ENCODE measurements at places on chromosomes 11 and 22.

DNA sequence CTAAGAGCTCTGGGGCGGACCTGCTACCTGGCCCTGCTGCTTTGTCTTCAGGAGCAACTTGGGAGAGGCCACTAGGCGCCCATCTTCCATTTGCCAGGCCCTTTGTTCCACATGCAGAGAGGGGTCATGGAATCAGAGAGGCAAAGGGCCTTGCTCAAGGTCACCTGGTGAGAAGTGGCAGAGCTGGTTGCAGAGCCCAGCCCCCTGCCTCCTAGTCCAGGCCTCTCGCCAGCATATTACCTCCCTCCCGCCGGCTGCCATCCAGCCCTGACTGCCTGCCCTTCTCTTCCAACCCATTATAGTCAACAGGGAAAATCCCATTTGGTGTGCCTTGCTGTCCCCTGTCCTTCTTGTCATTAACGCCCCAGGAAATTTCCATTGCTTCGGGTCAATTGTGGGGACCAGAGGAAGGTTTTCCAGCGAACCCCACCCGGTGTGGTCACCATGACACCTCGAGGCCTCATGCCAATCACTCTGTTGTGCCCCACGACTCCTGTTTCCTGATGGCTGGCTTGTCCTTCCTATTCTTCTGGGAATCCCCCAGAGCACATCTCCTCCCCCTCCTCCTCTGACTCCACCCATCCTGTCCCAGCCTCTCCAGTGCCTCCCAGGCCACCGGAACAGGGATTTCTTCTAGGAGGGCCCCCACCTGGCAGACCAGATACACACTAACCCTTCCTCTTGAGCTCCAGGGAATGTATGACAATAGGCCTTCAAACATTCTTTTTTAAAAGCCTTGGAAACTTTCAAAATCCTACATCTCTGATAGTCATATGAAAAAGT is 77.0 kb downstream of the NECTIN1 start:
- no peak for DNase-seq

DNA sequence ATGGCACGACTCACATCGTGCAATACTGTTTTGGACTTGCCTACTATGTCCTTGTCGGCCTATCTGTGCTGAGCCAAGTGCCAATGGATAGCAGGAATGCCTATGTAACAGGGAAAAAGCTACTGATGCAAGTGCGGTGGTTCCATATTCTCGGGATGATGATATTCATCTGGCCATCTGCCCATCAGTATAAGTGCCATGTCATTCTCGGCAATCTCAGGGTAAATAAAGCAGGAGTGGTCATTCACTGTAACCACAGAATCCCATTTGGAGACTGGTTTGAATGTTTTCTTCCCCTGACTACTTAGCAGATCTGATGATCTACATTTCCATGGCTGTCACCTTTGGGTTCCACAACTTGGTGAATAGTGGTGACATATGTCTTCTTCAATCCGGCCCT is 20.1 kb downstream of the OOSP3 start:
- DNase-seq = no peak

DNA sequence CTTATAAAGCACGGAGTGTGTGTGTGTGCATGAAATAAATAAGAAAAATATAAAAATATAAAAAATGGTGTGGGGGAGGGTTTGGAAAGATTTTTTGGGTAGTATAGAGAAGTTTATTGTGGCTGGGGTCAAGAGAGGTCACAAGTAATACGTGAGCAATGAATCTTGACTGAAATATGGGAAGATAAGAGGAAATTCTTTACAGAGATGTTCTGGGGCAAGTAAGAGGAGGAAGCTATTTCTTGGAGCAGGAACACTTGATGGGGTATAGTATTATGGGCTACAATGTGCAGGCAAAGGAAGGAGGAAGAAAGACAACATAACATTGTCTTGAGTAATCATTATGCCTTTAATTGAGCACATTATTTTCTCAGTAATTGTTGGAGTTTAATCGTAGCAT is 2.1 kb downstream of the HBD start:
- no peak for DNase-seq

GRCh38 chr22:39966470-39966869 is 6.3 kb downstream of the TMA7B start:
- no peak for DNase-seq

- no peak for DNase-seq
These were observed 507.6 kb downstream of the INSC start for GRCh38 chr11:15622231-15622890.

DNA sequence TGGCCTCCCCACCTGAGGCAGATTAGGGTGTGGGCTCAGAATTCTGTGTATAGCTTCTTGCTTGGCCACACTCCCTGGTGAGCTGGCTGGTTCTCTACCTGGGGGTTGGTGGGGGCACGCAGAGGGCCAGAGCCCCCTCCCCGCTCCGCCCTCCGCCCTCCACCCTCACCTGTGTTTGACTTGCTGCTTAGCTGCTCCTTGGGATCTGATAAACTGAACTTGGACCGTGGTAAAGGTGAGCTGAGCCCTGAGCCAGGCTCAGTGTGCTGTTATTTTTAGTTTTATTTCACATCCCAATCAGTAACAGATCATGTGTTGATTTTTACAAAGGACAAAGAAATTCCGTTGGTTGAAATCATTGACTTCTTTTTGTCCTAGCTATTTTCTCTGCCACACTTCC is 2.0 kb downstream of the OVOL1 start:
- DNase-seq = no peak

DNA sequence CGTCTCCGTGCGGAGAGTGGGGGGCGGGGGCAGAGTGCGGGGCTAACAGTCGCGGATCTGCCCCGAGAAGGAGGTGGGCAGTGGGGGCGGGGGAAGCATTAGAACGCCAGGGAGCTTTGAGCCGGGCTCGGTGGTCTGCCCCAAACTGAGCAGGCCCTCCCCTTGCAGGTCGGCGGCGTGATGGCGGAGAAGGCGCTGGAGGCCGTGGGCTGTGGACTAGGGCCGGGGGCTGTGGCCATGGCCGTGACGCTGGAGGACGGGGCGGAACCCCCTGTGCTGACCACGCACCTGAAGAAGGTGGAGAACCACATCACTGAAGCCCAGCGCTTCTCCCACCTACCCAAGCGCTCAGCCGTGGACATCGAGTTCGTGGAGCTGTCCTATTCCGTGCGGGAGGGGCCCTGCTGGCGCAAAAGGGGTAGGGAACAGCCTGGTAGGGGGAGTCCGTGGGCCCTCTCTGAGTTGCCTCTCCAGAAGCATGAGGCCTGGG is 979 bp downstream of the ABCG4 start:
- no peak for DNase-seq

GRCh38 chr11:57126766-57127400 is 54.9 kb upstream of the LRRC55 start:
- DNase-seq = no peak

GRCh38 chr11:76771446-76772099 is 11.6 kb upstream of the TSKU start:
- no peak for DNase-seq

DNA sequence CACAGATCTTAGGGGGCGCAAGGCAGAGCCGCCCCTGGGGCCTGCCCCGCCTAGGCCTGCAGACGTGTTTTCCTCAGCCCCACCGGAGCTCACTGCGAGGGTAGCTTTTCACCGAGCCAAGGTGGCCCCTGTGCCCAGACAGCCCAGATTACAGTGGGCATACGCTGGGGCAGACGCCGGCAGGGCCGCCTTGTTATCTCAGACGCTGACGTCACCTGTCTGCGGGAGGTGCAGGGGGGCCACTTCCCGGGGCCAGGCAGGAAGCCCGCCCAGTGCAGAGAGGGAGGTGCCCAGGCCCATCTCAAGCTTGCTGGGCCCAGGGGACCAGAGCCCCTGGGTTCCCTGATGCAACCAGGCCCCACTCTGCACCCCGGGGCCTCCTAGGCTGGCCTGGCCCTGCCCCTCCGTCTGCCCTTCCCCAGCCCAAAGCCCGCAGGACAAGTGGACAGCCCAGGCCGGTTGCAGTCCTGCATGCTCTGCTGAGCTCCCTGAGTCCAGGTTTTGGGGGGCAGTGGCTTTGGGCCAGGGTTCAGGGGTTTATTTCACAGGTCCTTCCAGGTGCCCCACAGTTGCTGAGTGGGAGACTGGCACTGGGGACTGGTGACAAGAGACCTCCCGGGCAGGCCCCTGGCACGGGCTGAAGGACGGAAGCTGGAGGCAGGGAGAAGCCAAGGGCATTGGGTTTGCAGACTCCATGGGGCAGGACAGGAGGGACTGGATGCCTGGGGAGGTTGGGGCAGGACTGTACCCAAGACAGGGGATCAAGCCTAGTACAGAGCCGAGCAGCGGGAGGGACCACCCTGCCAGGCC is 38.6 kb downstream of the IGF2 start:
- no peak for DNase-seq

- no peak for DNase-seq
These were observed 436.3 kb downstream of the DYNC2H1 start for GRCh38 chr11:103545551-103545950.

- peak; percentile 71 for DNase-seq
These were observed 548.5 kb downstream of the BUD13 start for GRCh38 chr11:116224154-116224888.

GRCh38 chr11:76143274-76143673 is 63.0 kb downstream of the WNT11 start:
- DNase-seq = no peak

DNA sequence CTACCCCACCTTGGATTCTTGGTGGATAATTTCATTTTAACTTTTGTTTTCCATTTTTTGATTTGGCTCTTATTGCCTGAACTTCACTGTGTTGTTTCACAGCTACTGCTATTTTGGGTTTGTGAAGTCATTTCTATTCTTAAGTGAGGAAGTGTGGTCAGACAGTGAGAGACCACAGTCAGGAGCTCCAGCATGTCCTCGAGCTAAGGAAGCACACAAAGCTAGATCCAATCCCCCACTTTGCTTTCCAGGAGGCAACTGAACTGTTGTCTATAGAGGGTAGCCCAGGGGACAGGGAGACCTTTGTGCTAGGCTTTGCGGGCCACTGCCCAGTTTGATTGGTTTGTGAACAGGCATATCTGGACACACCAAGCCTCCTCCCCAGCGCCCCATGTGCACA is 251.8 kb upstream of the KIRREL3 start:
- no peak for DNase-seq

All from NCI-H2081 (cell line).